Fibroblast of pulmonary artery (primary cell): ENCODE measurements at places on chromosomes 7 and 10.

DNA sequence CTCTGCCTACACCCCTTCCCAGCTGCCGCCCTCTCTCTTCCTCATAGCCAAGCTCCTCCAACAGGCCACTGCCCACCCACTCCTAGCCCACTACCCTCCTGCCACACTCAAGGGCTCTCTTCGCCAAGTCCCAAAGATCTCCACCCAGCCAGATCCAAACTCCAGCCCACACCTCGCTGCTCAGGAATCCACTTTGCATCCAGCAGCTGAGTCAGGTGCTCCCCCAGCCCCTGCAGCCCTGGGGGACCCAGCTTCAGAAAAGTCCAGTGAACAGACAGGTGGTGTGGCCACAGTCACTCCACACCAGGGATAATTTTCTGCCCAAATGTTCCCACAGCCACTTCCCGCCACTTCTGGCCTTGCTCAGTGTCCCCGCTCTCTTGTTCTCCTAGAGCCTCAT, 10.9 kb downstream of the OGDHL start:
- no peak for DNase-seq

DNA sequence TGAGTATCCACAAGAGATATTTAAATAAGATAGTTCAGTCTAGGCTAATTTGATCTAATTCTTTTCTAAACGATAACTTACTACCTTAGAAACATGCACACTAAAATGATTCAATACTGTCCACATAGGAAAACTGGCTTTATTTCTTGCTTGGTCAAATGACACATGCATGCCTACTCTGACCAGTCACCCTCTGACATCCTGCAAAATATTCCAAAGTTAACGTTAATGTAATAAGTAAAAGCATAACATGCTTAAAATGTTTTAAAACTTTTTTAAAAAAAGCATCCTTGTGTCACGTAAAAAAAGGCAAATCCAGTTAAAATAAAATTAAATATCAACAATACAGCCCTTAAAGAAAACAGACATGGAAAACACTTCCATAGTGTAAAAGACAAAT, 70.2 kb downstream of the UBE2H start:
- no peak for DNase-seq

- peak; percentile 56 for DNase-seq
Measured at GRCh38 chr7:18495412-18496340, at the start of gene HDAC9. HDAC9 (plus strand) TSS chr7:18495749; CDS start chr7:18496303, 554 bp downstream.

DNA sequence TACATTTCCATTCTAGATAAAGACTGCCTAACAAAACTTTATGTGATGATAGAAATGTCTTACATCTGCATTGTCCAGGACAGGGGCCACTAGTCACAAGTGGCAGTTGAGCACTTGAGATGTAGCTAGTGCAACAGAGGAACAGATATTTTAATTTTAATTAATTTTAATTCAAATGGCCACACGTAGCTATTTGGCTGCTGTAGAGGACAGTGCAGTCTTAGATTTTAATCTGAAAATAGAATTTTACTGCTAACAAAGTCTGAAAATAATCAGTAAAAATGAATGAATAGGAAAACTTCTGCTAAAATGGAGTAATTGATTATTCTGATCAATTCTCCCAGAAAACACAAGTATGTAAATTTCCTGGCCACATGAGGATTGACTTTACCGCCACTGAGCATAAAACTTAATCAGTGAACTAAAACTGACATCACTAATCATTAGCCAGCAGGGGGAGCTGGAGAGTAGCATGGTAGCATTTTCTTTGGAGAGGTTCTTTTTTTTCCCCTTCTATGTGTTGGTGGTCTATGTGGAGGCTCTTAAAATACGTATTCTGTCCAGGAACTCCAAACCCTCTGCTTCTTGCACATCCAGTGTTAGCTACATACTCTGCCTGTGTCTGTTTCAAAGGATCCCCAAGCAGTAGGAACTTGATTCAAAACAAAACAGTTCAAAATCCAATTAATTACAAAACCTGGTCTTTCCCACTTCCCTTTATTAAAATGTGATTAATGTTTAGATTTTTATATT, 52.1 kb downstream of the TSPAN12 start:
- DNase-seq: peak; percentile 74

- no peak for DNase-seq
Measured at GRCh38 chr10:10294184-10294880, 723.3 kb upstream of the CELF2 start.

DNA sequence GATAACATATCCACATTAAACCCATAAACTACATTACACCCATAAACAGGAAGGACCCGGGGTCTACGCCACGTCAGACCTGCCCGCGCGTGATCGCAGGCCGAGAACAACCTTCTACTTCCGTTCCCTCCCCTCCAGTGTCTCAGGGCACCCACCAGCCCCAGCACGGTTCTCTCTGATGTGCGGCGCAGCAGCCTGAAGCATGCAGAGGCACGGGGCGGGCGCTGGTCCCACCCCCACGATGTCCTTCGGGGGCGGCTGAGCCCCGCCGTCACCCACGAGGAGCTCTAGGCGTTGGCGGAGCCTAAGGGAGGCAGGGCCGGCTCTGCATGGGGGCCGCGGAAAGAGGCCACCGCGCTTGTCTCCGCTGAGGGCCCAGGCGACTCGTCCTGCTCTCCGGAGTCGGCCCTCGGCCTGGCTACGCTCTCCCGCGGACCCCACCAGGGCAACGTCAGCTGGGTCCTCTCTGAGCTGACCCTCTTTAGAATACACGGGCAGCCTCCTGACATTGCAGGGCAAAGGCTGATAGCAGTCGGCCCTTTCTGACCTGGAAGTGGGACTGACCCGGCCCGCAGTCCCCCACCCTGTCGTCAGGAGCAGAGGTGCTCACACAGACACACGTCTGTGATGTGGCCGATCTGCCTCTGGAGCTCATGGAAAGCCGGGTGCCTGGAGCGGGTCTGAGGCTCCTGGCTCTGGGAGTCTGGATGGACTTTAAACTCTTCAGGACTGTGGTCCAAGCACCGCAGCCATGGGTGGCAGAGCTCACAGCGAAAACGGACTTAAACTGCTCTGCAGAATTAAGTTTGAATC, 65.6 kb upstream of the ADGRA1 start:
- DNase-seq: no peak

GRCh38 chr10:1063232-1063865, 7.2 kb downstream of the WDR37 start:
- no peak for DNase-seq

- DNase-seq: no peak
Measured at GRCh38 chr7:25830215-25830614, 321.8 kb upstream of the NFE2L3 start.

GRCh38 chr7:85196696-85197095, 9.8 kb upstream of the SEMA3D start:
- DNase-seq: no peak

DNA sequence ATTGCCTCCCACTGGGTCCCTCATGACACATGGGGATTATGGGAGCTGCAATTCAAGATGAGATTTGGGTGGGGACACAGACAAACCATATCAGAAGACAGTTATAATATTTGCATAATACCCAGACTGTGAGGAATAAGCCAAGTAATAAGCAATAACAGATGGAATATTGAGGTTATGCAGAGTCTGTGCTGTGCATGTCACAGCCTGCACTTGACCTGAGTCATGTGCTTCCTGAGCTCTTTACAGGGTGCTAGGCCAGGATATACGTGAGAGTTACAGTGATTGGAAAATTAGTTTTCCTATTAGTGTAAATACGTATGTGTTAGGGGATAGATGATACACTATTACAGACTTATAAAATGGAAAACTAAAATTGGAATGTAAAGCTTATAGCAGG, 288.7 kb downstream of the SDK1 start:
- DNase-seq: no peak

DNA sequence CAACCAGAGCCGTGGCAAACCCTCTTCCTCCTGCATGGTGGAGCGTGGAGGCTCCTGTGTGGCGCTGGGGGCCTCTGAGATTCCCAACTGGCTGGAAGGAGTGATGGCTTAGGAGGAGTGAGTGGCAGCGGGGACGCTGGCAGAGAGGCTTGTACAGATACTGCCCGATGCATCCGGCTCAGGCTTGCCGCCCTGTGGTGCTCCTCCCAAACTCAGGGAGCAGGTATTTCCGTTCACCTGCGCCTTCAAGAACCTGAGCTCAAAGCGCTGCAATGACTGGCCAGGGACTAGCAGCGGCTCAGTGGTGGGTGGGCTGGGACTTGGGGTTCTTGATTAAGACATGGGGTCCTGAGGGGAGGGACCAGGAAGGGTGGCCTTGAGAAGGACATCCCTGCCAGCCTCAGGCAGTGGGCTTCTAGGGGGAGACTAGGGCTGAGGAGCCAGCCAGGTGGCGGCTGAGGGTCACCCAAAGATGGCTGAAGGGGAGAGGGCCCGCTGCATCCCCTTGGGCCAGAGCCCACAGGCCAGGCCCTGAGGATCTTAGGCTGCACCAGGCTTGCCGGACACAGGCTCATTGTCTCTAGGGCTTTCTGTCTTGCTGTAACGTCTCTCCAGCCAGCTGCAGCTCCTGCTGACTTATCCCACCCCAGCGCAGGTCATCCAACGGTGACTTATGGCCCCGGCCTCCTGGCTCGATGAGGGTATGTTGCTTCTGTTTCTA, 3.2 kb downstream of the ZNF775 start:
- no peak for DNase-seq

DNA sequence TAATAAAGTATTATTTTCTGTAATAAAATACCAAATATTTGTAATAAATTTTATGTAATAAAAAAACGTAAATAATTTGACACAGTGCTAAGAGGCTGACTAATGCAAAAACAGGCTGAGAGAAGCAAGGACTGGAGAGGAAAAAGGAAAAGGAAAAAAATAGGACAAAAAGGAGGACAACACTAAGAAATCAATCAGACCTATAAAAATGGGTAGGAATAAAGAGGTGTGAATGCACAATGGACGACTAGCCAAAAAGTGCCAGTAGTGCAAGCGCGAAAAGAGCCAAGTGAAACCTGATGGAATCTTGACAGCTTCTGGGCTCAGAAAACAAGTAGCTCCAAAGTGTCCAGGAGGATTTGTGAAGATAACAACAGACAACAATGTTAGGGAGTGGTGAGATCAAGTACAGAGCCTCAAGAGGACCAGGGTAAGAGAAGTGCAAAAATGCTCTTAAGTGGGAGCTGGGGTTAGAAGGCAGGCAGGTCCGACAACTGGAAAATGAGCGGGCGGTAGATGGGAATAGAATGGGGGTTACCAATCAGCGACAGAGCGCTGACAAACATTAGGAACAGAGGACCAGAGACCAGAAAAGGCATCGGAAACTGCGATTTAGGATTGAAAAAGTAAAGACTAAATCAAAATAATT, 1.2 kb downstream of the BRAF start:
- peak; percentile 32 for DNase-seq
